Left renal pelvis (tissue), 4 donors: ENCODE measurements at places on chromosomes 1 and 21. TPM values are rescaled to one million over a fixed set of nuclear protein-coding genes. Genes with fewer than 3 reads are reported as not detected.

- no peak for DNase-seq
Observed at GRCh38 chr1:31943546-31944184, 5.5 kb upstream of the PTP4A2 start.

Gene RNPEP
- 53.8 TPM for polyA plus RNA-seq

GRCh38 chr1:34524783-34525182 is 230.1 kb upstream of the GJB5 start:
- no peak for DNase-seq

Gene ICOSLG
- polyA plus RNA-seq = 14.8 TPM

Gene FAM72C
- polyA plus RNA-seq = 3.2 TPM

Gene S100A7
- polyA plus RNA-seq = not detected

Gene OR2L5
- not detected for polyA plus RNA-seq

Gene C21orf91
- 25.7 TPM for polyA plus RNA-seq

DNA sequence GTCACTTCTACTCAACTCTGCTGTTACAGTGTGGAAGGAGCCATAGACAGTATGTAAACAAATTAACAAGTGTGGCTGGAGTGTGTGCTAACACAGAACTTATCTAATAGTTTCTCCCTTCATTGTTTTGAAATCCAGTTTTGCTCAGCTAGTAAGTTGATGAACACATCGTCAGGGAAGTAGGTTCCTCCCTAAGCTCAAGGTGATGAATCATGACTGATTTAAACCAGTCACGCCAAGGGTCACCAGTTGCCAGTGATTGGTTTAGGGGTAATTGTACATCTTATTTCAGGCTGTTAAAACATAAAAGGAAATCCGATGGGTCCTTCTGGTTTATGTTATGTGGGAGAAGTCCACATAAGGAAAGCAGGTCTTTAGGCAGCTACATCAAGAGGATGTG is 97.0 kb upstream of the CHODL start:
- no peak for DNase-seq

Gene S100A14
- polyA plus RNA-seq = 29.2 TPM

DNA sequence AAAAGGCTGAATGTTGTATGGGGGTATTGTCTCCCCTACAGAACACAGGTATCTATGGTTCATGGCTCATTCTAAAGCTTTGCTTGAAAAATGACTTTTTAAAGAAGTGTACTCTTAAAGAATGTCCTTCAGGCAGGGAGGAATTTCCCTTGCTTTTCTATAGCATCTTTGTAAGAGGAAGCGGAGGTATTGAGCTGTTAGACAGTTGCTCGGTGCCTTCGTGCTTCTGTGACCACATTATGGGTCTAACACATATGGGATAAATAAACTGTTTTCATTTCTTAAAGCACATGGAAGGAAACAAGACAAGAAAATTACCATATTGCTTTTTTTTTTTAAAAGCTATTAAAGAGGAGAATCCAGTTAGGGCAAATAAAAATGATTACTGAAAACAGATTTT is 182.9 kb downstream of the NTNG1 start:
- DNase-seq = no peak

DNA sequence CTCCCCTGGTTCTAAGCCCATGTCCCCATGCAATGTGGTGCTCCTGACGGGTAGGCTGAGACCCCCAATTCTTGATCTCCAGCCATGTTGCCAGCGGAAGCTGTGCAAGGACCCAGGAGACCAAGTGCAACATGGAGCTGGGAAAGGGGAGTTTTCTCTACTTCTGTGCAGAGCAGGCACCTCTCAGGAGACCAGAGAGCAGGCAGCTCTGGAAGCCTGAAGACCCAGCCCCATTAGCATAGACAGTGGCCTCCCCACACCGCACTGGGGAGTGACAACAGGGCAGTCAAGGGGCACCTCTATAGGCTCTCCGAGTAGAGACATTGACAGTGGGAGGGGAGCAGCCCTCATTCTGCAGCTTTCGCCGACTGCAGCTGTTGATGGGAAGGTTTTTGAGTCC is 410.2 kb downstream of the MATN1 start:
- no peak for DNase-seq

Gene AZIN2
- 9.4 TPM for polyA plus RNA-seq

Gene PAQR6
- polyA plus RNA-seq = 2.6 TPM

DNA sequence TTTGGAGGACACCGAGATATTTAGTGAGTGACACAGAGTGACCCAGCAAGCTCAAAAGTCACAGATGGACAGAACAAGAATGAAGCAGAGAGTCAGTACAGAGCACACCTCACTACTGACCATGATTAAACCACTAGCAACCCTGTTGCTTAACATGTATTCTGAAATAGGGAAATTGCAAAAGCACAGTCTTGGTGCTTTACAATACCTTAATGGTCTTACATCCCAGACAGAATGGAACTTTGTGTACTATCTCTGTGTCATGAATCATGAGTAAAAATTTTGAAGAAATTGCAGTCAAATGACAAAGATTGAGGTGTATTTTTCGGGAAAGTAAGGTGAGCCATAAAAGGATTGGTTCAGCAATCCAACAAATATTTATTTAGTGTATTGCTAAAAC is 2.7 kb upstream of the SAMSN1 start:
- DNase-seq = no peak

DNA sequence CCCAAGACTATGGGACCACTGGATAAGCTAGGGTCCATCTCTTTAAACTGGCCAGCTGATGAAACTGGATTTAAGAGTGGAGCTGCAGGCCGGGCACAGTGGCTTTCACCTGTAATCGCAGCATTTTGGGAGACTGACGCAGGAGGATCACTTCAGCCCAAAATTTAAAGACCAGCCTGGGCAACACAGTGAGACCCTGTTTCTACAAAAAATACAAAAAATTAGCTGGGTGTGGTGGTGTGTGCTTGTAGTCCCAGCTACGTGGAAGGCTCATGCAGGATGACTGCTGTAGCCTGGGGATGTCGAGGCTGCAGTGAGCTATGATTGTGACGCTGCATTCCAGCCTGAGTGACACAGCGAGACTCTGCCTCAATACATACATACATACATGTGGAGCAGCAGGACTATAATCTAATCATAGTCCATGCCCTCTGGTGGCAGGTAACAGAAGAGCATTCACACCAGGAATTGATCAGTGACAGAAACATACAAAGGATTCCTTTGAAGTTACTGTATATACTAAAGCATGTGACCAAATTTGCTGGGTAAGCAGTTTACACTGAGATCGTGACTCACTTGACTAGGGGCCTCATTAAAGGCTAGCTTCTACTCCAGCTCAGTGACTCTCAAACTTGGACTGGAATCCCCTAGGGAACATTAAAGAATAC is 101.5 kb upstream of the SLFNL1 start:
- no peak for DNase-seq

- no peak for DNase-seq
Observed at GRCh38 chr1:41861535-41862383, 57.0 kb downstream of the HIVEP3 start.

GRCh38 chr1:46205791-46206190 is 2.7 kb downstream of the LURAP1 start:
- no peak for DNase-seq

DNA sequence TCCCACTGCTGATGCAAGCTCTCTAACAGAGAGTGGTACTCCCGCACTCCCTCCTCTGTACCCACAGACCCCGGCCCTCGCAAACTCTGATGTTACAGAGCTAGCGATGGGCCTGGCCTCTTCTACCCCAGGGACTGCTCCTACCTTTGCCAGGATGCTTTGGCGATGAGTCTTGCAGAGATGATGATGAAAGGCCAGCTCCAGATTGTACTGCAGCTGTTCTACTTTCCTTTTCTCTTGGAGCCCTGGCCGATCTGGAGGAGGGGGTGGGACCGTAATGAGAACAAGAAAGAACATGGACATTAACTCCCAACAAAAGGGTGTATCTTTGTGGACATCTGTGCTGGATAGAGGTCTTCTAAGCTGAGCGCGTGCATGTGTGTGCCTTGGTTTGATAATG is 6.0 kb upstream of the LINGO4 start:
- DNase-seq = no peak

DNA sequence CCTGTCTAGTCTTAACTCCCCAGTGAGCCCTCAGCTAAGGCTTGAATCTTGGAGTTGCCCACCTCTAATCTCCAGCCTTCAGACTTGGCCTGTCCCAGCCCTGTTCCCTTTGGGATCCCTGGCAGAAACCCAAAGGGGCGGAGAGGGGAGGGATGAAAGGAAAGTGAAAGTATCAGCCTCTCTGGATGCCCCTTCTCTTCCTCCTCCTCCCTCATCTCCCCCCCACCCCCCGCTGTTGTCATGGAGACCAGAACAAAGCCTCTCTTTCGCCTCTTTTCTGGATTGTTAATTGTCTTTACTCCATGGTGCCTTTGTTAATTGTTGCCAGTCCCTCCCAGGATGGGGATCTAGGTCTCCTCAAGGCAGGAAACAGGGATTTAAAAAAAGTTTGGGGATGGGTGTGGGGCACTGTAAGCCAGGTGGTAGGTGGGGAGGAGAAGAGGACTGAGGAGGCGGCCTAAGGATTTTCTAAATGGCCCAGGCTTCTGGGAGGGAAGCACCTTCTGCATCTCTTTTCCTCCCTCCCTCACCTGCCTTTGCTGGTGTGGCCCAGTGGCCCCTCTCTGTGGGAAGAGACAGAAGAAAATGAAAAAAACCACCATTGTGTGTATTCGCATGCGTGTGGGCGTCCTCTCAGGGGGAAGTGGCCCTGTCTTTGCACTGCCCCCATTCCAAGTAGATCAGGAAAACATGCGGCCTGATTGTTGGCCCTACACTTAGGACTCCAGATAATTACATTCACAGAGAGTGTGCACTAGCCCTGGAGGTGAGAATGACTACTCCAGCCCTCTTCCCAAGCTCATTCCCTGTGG is 7.5 kb upstream of the SOX13 start:
- no peak for DNase-seq

DNA sequence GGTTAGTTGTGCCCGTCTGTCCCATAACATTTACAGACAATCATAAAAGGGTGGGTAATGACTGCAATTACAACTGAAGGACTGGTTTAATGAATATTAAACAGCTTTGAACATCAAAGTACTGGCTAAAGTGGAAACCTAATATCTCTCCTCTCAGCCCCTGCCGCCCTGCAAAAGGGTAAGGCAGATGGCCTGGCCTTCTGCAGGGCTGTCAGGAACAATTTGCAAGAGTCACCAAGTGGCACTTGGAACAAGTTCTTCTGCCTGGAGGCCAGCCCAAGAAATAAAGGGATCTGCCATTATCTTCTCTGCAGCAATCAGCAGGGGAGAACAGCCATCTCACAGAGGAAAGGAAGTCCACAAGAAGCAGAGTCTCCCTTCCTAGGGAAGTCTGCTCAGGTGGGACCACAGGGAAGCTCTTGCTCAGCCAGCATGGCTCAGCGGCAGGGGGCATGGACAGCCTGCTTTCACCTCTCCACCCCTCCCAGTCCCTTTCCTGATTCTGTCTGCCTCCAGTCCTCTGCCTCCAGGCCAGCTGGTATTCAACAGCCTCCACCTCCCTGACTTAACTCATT is 96.1 kb downstream of the TRABD2B start:
- no peak for DNase-seq

Gene ACTL8
- not detected for polyA plus RNA-seq

Gene PPM1J
- polyA plus RNA-seq = 1.1 TPM

- no peak for DNase-seq
Observed at GRCh38 chr1:51760872-51761271, 117.7 kb downstream of the NRDC start.

DNA sequence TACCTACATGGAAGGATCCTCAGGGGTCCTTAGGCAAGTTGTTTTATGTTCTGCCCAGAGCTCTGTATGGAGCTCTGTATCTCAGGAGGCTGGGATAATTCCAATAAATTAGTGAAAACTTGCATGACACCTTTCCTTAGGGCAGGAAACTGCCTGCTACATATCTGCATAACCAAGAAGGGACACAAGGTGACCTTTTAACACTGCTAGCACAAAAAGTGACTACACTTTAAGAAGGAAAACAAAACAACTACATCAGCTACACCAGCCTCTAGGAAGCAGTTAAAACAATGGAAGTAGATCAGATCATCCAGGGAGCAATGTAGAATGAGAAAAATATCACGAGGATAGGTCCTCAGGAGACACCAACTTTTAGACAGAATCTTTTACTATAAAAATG is 93.9 kb downstream of the TNFSF18 start:
- DNase-seq = no peak

Gene LRRC38
- polyA plus RNA-seq = not detected

Gene F13B
- not detected for polyA plus RNA-seq

- no peak for DNase-seq
Observed at GRCh38 chr1:8908388-8909151, 30.1 kb upstream of the ENO1 start.

GRCh38 chr1:228429007-228429406 is 12.3 kb upstream of the TRIM17 start:
- DNase-seq = no peak

Gene TNFRSF8
- polyA plus RNA-seq = 0.57 TPM

Gene RNF19B
- 15.4 TPM for polyA plus RNA-seq

Gene LHX8
- polyA plus RNA-seq = not detected

Gene PSMA5
- 70.2 TPM for polyA plus RNA-seq

DNA sequence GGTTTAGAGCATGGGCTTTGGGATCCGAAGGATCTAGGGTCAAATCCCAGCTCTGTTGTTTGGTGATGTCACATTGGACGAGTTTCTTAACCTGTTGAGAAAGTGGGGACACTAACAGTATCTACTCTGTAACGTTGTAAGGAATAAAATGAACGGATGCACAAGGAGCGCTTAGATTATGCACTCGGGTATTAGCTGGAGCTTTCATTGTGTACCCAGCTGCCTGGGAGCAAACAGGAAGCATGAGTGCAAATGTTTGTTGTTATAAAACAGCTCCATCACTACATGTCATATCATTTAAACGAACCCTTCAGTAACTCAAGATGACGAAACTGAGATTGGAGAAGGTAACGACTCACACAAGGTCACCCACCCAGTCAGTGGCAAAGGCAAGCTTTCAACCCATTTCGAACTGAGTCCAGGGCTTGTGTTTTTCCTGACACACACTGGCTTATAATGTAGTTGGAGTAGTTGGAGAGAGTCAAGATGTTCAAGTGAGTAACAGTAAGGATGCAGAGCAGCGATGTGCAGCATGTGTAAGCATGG is 16.2 kb upstream of the SLC6A17 start:
- DNase-seq = no peak

DNA sequence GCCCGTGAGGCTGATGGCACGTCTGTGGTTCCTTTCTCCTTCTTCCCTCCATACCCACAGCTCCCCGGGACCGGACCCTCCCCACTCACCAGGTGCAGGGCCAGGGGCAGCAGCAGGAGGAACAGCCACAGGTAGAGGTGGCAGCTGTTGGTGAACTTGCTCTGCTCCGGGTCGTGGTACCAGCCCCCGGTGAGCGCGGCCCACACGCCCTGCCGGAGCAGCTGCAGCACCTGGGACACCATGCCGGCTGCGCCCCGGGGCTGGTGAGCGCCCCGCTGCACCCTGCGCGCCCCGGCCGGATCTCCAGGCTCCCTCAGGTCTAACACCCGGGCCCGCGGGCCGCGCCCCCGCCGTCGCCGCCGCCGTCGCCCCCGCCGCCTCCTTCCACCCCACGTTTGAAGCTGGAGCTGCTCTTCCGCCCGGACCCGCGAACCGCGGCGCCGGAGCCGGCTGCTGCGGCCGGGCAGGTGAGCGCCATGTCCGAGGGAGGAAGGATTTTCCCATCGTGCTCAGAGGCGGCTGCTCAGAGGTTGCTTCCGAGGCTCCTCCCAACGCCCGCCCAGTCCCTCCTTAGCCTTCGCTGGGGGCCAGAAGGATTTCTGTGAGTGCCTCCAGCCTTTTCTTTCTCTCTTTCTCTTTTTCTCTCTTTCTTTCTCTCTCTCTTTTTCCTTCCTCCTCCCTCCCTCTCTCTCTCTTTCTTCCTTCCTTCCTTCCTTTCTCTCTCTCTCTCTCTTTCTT is at the start of gene PCNX2:
TSS of gene PCNX2 (minus strand) at position 489 of the 738 bp plus-strand sequence. CDS start at position 242, 247 bp downstream.
- peak; percentile 6 for DNase-seq

GRCh38 chr1:3261969-3262579 is 192.4 kb upstream of the ARHGEF16 start:
- no peak for DNase-seq
